Heart left ventricle (tissue), 16 donors: ENCODE measurements at places on chromosomes 5 and 9. TPM values are rescaled to one million over a fixed set of nuclear protein-coding genes. Genes with fewer than 3 reads are reported as not detected.
A peak's percentile ranks its signal among the peaks of the same experiment; 100 is the strongest.

- DNase-seq, result peak; percentile 40
Observed at GRCh38 chr5:174951151-174951780, 226.9 kb downstream of the MSX2 start.

DNA sequence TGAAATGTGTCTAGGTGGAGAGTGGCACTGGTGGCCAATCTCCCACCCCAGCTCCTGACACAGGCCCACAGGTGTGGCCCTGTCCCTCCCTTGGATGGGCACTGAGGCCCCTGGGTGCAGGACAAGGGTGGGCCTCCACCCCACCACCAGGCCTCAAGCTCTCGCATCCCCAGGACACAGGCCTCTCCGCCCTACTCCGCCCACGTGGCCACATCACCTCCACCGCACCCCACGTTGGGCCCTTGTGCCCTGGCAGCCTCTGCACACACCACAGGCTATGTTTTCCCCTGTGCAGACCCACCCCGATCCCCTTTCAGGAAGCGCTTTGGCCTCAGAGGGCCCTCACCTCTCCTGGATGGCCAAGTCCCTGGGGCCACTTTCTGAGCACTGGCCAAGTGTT lies 54.7 kb downstream of the SECISBP2 start:
- DNase-seq, result no peak

DNA sequence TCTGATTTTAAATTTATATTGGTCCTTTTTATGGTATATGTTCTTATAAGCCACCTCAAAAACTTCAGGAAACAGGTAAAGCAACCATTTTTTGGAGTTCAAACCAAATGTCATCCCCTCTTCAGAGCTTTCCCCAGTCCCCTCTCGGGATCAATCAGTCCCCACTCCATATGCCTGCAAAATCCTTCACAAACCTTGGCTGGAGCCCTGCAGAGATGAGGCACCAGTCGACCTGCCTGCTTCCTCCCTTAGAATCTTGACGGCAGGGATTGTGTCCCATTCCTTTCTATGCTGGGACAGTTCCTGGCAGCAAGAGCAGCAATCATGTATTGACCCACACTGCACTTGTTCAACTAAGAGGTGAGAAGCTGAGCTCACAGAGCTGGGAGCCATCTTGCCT lies 22.6 kb downstream of the B4GALT1 start:
- no peak for DNase-seq

- no peak for DNase-seq
Observed at GRCh38 chr5:43780586-43780985, 177.6 kb downstream of the NNT start.

Gene EPB41L4B
- total RNA-seq, result 16.1 TPM

- DNase-seq, result no peak
Observed at GRCh38 chr9:94697972-94698581, 28.4 kb upstream of the AOPEP start.

DNA sequence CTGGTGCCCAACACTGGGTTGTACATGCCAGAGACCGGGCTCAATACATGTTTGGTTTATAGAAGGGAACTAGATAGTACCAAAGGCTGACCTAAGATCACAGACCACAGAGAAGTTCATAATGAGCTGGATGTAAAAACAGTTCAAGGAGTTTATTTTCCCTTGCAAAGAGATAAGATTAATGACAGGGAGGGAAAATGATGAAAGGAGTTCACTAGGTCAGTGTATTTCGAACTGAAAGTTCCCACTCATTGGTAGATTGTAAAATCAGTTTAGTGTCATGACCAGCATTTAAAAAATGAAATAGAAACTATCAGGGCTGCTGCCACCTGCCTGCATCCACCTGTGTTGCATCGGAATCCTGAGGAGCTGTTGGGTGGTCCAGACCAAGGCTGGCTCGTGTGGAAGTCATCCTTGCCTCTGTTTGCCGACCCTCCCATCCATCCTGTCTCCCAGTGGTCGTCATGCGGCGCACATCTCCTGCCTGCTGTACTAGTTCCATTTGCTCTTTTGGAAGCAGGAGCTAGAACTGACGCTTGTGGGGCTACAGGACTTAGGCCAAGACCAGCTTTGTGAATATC lies 21.1 kb downstream of the TBC1D2 start:
- DNase-seq, result no peak

DNA sequence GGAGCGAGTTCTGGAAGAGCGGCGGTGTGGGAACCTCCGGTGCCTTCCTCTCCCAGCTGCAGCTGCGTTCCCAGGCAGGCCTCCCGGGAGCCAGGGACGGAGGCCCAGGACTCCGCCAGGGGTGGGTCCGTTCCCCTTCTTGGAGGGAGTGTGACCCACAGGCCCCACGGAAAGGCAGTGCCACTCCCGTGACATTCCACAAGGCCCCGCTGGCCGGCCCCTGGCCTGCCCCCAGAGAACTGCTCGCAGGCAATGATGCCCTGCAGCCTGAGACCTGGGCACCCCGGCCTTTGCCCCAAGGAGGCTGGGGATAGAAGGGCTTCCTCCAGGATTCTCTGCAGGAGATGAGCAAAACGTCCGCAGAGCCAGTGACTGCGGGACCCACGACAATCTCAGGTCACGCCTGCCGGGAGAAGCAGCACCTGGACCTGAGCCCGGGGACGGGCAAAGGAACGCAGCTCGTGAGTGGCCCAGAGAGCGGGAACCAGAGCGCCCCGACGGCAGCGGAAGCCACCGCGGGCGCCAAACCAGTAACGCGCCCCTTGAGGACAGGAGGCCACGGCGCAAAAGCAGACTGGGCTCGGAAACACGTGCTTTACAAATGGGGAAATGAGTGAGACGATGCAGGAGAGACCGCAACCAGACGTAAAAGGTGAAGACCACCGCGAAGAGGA lies 9.3 kb downstream of the OBP2B start:
- DNase-seq, result peak; percentile 65

DNA sequence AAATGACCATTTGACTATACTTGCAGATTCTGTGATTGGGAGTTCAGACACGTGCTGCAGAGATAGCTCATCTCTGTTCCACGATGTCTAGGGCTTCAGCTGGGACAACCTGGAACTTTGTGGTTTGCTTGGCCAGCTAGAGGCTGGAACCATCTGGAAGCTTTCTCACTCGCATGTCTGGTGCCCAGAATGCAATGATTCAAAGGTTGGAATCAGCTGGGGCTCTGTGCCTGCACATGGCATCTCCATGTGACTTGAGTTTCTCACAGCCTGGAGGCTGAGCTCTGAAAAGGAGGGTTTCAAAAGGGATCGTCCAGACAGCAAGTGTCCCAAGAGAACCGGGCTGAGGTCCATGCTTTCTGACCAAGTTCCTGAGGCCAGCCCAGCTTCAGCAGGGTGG lies 465.2 kb downstream of the GADD45G start:
- no peak for DNase-seq

Gene PCDHGA12
- 7.3 TPM for total RNA-seq

Gene GLDC
- not detected for total RNA-seq

DNA sequence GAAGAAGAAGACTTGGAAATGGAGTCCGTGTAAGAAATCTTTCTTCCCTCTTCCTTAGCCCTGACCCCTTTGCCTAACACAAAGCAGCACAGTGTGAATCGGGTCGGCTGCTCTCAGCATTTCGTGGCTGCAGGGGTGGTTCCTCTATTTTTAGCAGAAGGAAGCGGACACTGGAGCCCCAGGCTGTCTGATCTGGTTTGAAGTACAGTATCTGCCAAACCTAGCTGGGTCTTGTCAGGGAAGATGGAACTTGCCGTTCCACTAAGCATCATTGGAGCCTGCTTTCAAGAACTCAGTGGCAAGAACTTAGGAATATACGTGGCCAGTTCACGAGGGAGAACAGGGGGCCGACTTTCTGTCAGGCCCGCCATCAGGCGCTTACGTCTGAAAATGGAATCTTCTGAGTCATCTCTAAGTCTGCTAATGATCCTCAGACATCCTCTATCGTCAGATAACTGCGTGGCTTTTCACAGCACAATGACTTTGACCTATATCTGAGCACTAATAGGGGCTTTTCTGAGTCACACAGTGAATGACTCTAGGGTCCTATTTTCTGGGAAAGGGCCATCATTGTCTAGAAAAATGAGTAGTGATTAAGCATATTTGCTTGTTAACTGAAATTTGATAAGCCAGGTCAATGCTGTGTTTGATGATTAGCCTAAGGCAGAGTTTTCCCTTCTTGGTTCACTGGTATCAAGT lies 43.3 kb upstream of the NCS1 start:
- DNase-seq, result peak; percentile 60

- no peak for DNase-seq
Observed at GRCh38 chr9:14321517-14322130, 7.7 kb upstream of the NFIB start.

DNA sequence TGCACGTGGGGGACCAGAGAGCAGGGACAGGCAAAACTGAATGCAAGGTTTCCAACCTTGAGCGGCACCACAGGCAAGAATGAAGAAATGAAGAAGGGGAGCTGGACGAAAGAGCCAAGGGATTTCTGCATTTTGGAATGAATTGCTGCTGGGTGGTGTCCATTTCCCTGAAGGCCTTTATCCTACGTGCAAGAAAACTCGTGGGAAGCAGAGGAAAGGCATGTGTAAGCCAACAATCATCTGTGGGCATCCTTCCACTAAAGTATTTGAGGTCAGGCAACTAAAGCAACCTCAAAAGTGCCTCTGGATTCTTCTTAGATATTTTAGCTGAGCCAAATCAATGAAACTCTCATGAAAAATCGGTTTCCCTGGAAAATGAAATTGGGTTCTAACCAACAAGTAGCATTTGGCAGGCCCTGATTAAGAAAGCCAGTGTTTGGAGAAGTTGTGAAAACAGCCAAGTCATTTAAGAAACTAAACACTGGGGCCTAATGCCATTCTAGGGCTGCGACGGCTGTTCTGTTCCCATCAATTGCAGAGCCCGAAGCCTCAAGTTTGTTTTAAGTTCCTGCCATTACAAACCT lies 4.7 kb upstream of the TGFBI start:
- no peak for DNase-seq

- DNase-seq, result no peak
Observed at GRCh38 chr5:97157689-97158088, 15.3 kb upstream of the LIX1 start.

DNA sequence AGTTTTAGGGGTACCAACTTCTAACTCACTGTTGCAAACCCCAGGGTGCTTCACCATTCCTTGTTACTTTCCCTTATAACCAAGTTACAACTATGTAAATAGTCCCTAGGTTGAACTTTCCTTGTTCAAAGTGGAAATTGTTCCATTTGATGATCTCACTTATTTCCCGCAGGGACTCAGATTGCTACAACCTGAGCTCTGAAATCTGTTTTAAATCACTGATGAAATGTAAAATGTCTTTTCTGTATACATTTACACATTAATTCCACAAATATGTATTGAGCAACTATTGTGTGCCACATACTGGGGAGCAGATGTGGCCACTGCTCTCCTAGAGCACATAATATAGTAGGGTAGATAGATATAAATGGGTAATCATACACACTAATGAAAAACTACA lies 69.1 kb upstream of the TARS1 start:
- no peak for DNase-seq

Gene FREM1
- 1.8 TPM for total RNA-seq

GRCh38 chr9:110180511-110181434 lies 27.2 kb downstream of the C9orf152 start:
- no peak for DNase-seq

DNA sequence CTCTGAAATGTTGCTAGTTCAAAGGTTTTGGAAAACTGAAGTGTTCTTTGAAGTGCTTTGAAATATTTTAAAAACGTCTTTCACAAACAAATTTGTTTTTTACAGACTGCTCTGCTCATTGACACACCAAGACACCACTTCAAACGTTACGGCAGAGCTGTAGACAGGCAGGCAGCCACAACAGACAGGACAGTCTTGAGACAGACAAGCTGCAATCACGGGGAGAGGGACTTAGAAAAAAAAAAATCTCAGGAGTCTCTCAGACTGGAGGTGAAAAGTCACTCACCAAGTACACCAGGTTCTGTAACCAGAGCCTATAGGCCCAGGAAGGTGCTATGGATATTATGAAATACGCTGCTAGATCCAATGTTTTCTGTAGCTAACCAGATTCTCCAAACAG lies 135.4 kb downstream of the ISL1 start:
- DNase-seq, result no peak

Gene SHISAL2B
- total RNA-seq, result not detected

GRCh38 chr9:113177251-113177650 lies 26.4 kb downstream of the SLC31A2 start:
- no peak for DNase-seq

GRCh38 chr5:21152611-21153010 lies 1164.6 kb upstream of the CDH18 start:
- no peak for DNase-seq

DNA sequence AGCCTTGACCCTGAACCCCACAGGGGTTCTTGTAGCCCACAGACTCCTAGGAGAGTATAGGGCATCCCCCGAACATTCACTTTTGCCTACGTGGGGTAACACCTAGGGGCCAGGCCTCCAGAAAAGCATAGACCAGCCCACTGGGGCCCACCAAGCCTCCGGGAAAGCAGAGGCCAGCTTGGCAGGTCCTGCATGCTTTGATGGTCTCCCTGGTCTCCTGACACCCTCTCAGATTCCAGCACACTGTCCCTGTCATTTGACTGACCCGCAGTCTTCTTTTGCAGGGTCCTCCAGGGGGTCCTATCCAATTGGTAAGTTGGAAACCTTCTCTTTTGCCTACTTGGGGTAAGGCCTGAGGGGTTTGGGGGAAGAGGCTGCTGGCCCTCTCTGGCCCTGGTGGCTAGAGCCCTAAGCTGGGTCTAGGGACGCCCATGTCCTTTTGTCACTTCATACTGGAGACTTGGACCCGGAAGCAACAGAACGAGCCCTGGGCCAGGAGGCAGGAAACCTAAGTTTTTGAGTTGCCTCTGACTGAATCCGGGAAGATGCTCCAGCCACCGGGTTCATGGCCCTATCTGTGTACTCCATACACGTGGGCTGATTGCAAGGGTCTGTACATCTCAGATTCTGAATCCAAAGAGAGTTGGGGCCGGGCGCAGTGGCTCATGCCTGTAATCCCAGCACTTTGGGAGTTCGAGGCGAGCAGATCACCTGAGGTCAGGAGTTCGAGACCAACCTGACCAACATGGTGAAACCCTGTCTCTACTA lies 20.9 kb upstream of the ORM1 start:
- DNase-seq, result peak; percentile 1

- DNase-seq, result no peak
Observed at GRCh38 chr5:156893517-156893916, 43.4 kb downstream of the PPP1R2B start.

- DNase-seq, result peak; percentile 91
Observed at GRCh38 chr9:130860458-130861316, 25.6 kb downstream of the ABL1 start.
